ENCODE measurements at places on chromosomes 7 and 10.

GRCh38 chr7:101947899-101948298, 130.5 kb downstream of the CUX1 start:
- DNase-seq: no peak

GRCh38 chr10:12482587-12482986, 133.2 kb downstream of the CAMK1D start:
- DNase-seq: no peak

DNA sequence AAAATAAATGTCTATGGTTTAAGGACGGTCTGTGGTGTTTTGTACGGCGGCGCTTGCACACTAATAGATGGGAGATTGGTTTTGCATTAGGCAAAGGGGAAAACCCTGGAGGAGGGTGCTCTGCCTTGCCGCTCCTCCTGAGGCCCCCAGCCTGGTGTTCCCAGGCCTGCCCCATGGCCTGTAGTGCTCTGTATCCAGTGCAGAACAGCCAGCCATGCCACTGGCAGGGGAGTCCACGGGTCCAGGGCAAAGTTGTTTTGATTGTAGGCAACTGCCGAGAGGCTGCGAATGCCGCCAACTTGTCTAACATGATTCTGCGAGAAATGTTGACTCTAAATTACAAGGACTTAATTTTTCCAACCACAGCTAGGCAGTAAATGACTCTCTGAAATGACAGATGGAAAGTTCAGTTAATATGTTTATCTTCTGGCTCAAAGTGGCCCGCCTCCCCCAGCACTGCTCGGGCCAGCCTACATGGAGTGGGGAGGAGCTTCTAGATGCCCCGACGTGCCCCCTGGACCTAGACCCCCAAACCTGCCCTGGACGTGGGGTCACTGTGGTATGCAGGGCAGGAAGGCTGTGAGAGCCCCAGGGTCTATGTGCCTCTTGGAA, 104.6 kb upstream of the GDF10 start:
- no peak for DNase-seq

- DNase-seq: no peak
Measured at GRCh38 chr10:106935978-106936451, 228.5 kb downstream of the SORCS1 start.

- DNase-seq: no peak
Measured at GRCh38 chr10:8144496-8144895, 90.0 kb downstream of the GATA3 start.

GRCh38 chr7:38907766-38908165, 1.2 kb downstream of the VPS41 start:
- DNase-seq: no peak

GRCh38 chr10:88120599-88121333, 257.3 kb downstream of the PTEN start:
- no peak for DNase-seq

DNA sequence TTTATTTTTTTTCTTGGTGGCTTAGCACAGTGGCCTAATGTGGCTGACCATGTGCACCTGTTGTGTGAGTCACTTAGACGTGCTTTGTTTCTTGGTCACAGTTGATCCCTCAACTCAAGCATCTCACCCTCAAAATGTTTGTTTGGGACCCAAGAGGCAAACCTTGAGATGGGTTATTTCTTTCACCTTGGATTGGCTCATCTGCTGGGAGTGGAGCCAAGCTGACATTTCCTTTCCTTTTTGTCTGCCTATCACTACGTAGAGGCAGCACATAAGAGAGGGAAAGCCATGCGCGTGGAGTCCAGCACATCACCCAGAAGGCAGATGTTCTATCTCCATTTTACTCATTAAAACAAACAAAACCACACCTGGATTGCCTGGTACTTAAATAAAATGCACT, 6.4 kb upstream of the PRKCQ start:
- DNase-seq: no peak

- no peak for DNase-seq
Measured at GRCh38 chr10:75496191-75496567, 64.8 kb downstream of the LRMDA start.

GRCh38 chr10:93917821-93918220, 24.0 kb downstream of the SLC35G1 start:
- DNase-seq: no peak

DNA sequence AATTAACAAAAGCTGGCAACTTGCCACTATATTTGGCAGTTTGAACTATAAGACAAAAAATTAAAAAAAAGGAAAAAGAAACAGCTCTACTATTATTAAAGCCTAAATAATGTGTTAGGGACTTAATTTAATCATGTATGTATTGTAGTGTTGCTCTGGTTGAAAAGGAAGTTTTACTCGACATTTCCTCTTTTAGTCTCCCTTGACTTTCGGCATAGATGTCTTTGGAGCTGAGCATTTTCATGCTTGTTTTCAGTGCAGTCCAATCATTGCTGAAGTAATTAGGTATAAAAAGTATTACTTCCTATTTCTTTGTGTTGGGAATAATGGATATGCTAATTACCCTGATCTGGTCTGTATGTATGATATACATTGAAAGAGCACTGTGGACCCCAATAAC, 216.8 kb upstream of the KLF6 start:
- DNase-seq: no peak

DNA sequence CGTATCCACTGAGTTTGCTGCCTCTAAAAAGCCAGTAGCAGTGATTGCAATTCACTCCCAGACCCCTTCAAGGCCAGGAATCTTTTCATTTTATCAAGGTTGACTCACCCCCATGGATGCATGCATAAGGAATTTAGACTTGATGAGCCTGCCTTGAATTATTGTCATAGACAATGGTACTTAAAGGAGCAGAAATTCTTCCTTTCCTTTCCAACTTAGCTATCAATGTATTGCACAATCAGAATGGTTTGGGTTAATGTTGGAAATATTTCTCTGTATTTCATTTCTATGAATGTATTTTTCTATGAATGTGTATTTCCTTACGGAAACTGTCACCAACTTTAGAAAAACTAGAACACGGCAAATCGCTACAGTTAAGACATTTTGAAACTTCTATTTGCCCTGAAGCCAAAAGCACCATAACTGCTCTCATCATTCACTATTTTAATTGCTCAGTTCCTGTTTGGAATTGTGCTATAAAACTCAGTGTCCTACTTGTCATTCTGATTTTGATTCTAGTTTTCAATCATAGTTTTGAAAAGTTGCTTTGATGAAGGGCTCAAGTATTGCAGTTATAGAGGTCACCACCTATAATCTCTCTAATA, 355.7 kb upstream of the AKR1E2 start:
- no peak for DNase-seq

GRCh38 chr10:2053805-2054204, 316.5 kb upstream of the ADARB2 start:
- no peak for DNase-seq

GRCh38 chr10:128463991-128464760, 338.0 kb upstream of the MKI67 start:
- DNase-seq: no peak

All from effector CD4-positive, alpha-beta T cell (primary cell).